ENCODE measurements at places on chromosomes 5 and 9.

DNA sequence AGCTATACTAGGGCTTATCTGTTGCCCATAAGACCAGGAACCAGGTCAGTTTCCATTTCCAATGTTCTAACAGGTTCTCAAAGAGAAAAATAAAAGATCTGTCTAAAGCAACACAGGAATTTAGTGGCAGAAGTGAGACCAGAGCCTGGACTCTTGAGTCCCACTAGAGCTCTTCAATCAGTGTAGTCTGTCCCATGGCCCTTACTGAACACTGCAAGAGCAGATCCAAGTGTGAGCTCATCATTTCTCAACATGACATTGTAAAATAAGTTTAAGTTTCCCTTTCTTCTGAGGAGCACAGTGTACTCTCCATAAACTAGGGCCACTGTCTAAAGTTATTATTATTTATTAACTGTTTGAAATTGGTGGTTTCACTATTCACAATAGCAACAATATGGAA is 8.6 kb upstream of the PAPPA start:
- peak; percentile 51 for DNase-seq

DNA sequence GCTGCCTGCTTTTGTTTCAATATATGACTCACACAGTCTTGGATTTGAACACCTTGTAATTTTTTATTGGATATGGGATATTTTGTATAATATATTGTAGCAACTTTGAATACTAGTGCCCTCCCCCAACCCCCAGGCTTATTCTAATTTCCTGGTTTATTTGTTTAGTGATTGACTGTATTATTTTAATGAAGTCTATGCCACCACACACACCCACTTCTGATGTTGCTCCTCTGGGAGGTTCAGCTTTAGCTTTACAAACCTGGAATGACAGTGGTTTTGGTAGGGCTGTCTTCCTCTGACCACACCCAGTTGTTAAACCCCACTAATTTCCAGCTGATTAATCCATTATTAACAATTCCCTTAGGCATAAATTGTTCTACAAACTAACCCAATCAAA is 206.1 kb upstream of the NFIL3 start:
- no peak for DNase-seq

- DNase-seq, result no peak
Measured at GRCh38 chr9:132440735-132441134, 30.7 kb downstream of the CFAP77 start.

- DNase-seq, result no peak
Measured at GRCh38 chr9:89065921-89066320, 74.7 kb downstream of the S1PR3 start.

DNA sequence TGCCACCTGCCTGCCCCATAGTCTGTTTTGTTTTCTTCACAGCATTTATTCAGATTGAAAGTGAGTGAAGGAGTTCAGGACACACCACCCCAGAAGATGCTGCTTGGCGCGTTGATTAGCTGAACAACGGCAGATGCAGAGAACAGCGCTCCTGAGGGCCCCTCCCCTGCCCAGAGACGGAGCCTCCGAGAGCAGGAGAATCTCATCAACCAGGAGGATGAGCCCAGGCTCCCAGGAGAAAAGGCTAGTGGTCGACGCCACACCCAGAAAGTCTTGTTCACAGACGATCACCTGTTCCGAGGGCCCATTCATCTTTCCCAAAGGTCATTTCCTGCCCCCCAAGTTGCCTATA is 180.4 kb upstream of the PPP1R26 start:
- DNase-seq, result no peak

GRCh38 chr9:75146229-75146628 is 57.9 kb downstream of the OSTF1 start:
- peak; percentile 29 for DNase-seq

DNA sequence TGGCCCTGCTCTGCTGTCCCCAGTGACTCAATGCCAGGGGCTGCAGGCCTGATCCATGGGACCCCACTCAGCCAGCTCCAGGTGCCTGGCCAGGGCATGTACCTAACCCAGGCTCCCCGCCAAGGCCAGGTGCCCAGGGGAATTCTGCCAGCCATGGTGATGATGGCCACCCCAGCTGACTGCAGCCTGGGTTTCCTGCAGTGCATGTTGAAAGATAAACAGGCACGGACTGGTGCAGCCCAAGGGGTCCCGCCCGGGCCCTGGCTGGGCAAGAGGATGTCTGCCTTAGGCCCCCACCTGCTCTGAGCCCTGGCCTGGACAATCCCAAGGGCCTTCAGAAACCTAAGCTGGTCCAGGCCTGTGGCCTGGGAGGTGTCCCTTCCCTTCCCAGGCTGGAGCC is 1.2 kb downstream of the ABCA2 start:
- DNase-seq, result no peak

DNA sequence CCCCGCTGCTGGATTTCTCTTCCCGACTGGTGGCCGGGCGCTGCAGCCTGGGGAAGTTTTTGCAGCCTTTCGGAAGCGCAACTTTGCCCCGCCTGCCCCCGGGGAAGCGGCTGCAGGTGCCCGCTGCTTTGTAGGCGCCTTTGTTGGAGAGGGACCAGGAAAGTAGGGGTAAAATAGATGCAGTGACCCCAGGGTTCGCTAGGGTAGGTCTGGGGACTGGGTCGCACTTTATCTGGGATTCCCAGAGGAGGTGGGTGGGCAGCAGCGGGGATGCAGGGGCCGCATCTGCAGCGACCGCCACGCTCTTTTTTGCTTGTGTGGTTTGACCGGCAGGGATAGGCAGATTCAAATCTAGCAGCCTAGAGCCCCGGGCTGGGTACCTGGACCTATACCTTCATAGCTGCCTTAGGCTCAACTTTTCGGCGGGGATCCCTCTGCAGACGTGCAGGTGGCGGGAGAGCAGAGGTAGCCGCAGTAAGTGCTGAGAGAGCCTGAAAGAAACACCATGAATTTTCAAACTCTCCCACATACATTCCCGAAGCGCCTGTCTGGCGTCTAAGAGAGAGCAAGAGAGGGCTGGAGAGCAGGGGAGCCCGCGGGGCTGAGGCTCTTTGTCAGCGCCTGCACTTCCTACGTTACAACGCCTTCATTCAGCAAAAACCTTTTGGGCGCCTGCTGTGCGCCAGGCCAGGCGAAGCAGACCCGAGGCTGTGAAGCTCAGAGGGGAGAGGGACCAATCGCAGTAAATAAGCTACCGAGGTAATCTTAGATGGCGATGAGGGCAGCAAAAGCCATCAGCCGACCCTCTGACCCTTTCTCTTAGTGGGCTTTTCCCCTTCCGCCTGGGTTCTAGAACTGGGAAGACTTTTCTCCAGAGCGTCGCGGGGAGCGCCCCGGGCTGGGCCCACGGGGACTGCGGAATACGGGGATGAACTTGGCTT is 642 bp downstream of the SV2C start:
- no peak for DNase-seq

GRCh38 chr5:6319116-6319515 is 59.2 kb downstream of the MED10 start:
- DNase-seq, result no peak

- peak; percentile 67 for DNase-seq
Measured at GRCh38 chr5:164203581-164204225, 698.3 kb downstream of the MAT2B start.

DNA sequence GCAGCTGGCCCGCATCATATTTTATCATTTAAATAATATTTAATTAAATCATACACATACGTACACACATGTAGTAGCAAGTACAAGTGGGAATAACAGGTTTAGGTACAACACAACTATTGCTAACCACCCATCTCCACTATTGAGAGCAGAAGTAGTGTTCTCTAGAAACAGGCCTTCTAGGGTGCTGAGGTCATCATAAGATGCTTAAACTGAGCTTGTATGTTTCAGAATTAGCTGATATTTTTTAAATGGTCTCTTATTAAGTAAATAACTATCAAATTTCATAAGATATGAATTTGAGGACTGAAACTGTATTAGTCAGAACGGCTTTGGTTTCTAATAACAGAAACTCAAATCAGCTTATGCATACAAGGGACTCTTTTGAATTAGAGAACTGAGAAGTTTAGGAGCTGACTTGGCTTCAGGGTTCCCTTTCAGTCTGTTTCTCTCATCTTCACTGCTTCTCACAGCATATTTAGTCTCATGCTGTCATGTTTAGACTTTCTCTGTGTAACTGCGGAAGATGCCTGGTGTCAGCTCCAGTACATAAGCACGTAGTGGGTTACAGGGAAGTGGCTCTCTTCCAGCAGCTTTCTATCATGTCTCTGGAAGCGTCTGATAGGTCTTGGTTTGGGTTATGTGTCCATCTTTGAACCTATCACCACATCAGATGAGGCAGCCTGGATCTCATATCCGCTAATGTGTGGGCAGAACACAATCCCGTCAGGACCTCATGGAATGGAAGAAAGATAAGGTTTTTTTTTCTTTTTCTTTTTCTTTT is 25.0 kb upstream of the OCLN start:
- no peak for DNase-seq

- no peak for DNase-seq
Measured at GRCh38 chr9:121268598-121268850, 562 bp downstream of the GSN start.

DNA sequence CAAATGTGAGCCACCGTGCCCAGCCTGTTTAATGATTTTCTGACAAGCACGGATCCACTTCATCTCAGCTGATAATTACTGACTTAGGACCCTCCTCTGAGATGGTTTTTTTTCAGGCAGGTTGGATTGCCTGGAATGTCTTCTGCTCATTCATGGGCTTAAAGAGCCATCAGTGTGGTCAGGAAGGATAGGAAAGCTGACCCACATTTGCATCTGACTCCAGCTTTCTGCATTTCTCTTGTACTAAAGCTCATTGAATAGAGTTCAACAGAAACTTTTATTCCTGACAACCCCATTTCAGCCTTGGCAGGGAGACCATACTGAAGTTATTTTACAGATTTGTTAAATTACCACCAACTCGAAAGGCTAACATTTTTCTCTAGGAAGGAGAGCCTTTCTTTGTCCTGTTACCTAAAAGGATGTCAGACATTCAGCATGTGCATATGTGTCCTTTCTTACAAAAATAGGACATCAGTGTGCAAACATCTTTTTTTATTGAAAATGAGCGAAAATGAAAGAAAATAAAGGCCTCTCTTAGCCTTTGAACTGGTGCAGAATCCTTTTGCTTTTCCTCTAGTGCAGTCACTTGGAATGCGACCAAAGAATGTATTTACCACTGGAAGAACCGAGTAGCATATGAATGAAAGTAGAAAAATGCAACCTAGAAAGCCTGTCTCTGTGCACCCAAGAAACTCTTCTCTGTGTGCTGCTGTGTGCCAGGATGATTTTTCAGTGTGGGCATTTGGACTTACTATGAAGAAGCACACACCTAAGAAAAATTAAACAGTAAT is 26.6 kb downstream of the ADCY2 start:
- no peak for DNase-seq

DNA sequence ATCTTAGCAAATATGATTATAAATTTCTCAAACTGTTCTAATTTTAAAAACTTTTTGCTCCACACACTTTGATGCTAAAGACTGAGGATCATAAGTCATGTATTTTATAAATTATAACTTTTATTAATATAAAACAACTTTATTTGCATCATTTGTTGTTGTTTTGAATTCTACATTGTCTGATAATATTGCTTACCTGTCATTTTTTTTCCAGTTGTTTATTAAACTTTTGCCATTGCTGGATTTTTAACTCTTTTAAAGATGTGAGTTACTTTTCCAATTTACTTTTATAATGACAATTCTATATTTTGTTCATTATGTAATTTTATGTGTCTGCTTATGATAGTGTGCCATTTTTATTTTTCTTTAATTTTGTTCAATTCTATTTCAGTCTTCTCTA is 2071.2 kb upstream of the C9orf72 start:
- no peak for DNase-seq

- no peak for DNase-seq
Measured at GRCh38 chr9:109789971-109790370, 10.0 kb downstream of the PALM2AKAP2 start.

- no peak for DNase-seq
Measured at GRCh38 chr5:83538786-83539462, 67.4 kb downstream of the VCAN start.

- DNase-seq, result no peak
Measured at GRCh38 chr5:8600843-8601242, 731.9 kb downstream of the MTRR start.

GRCh38 chr5:72788866-72789505 is 27.5 kb upstream of the TNPO1 start:
- peak; percentile 63 for DNase-seq

GRCh38 chr9:35396560-35397215 is 93.2 kb upstream of the RUSC2 start:
- DNase-seq, result no peak

GRCh38 chr5:172897481-172898217 is 61.6 kb upstream of the RPL26L1 start:
- DNase-seq, result peak; percentile 97

GRCh38 chr5:64331597-64332277 is 166.1 kb downstream of the RNF180 start:
- DNase-seq, result no peak

DNA sequence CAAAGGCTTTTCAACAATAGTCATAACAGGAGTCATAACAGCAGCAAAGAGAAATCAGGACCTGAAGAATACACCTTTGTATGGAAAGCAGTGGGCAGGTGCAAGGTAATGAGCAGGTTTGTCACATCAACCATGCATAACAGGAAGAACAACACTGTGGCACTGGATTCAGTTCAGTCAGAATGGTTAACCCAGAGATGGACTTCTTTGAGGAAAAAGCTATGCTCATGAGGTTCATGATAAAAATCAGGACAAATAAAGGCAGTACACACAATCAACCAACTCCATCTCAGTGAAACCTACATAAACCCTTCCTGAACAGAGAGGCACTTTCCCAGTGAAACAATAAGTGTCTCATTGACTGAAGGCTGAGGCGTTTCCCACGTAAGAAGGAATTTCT is 27.0 kb downstream of the ABITRAM start:
- DNase-seq, result no peak

DNA sequence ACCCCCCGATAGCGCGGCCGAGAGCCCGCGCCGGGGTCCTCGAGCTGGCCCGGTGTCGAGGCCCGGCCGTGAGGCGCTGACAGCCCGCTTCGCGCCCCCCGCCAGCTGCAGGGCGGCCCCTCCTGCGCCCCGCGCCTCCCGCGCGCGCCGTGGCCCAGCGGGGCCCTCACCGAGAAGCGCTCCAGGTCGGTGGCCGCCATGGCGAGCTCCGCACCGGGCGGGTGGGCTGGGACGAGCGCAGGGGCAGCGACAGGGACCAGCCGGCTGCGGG is 166 bp downstream of the SEPTIN8 start:
- DNase-seq, result no peak
